DMS79 treated with DMSO at 0.1 percent for 48 hours (cell line): ENCODE measurements at places on chromosomes 1 and 21.
A peak's percentile ranks its signal among the peaks of the same experiment; 100 is the strongest.

DNA sequence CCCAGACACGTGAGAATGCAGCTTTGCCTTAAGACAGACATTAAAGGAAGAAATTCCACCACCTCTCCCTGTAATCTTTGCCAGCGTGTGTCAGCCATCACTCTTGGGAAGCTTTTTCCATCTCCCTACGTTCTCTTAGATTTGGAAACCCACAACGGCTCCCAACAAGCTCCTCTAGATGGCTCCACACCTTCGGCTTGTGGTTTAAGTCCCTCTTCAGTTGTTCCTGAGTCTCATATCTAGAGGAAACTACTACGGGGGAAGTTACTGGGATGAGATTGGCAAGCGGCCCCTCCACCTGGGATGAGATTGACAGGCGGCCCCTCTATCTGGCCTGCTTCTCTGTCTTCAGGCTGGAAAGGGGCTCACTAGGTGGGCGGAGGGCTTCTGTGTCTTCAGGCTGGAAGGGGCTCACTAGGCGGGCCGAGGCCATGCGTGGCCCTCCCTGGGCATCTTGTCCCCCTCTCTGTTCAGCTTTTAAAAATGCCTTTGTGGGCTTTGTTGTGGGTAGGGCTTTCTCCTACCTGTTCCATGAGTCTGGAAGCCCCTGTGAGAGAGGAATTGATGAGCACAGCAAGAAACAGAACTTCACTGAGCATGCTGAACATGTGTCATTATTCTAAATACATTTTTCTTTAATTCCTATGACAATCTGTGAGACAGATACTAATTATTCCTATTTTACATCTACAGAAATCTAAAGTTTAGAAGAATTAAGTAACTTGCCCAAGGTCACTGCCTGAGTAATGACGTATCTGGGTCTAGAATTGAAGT is 670.5 kb downstream of the KIF26B start:
- no peak for DNase-seq

DNA sequence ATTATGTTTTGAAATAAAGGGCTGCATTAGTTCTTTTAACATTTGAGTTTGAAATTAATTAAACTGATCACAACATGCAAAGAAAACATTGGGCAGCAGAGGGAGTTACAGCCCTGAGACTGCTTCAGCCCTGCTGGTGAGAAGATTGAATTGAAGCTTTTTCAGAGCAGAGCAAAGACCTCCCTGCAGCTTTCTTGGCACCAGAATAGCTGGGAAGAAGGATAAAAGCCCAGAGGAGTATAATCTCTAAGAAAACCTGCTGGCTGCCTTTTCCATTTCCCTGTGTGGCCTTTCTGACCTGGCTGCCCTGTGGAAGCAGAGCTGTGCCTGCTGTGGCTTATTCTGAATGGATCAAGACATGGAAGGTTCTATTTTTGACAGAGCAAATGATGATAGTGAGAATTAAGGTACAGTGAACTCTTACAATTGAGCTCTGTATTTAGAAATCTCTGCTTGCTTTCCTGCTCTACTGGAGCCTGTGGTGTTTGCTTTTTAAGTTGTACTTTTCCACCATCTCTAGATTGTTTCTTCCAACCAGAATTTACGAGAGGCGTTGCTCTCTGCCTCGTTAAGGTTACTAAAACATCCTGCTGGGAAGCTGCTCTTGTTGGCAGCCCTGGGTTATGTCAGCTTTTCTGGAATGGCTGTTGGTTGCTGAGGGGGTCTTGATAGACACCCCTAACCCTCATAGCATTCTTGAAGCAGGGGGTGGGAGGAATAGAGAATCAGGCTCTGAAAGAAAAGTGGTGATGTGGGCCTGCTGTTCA is 9.9 kb downstream of the SNRPE start:
- peak; percentile 45 for DNase-seq

DNA sequence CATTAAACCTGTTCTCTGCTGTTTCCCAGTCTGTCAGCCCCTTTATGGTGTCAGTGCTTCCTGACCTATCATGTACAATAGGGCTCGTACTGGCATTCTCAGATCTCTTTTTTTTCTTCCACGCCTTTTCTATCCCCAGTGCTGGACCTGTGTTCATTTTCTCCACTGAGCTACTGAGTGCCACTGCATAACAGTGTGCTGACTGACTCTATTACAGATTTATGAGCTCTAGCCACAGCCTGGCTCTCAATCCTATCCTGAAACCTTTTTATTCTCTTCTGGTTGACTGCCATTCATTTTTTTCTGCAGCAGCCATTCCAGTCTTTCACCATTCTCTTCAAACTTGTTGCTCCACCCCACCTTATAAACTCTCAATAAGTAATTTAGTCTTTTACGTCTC is 59.6 kb upstream of the MACF1 start:
- DNase-seq: no peak

- no peak for DNase-seq
These were observed 198.5 kb downstream of the PLA2G4A start for GRCh38 chr1:187027253-187027652.

DNA sequence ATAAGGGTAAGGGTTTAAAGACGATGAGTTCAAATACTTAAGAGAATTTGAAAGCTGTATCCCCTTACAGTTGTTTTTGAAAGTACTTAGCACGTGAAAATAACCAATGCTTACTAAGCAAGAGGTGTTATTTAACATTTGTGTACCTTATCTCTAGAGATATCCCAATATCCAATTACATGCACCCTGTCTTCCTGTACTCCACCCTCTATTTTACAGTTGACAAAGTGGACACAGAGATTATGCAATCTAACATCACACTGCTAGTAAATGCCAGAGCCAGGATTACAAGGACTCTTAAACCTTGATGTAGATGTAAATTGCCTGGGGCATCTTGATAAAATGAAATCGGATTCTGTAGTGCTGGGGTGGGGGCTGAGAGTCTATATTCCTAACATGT is 72.0 kb downstream of the GDAP2 start:
- peak; percentile 16 for DNase-seq

GRCh38 chr1:20723537-20724363 is 5.9 kb upstream of the KIF17 start:
- DNase-seq: no peak

- no peak for DNase-seq
These were observed 15.3 kb downstream of the VAV3 start for GRCh38 chr1:107949467-107950253.

DNA sequence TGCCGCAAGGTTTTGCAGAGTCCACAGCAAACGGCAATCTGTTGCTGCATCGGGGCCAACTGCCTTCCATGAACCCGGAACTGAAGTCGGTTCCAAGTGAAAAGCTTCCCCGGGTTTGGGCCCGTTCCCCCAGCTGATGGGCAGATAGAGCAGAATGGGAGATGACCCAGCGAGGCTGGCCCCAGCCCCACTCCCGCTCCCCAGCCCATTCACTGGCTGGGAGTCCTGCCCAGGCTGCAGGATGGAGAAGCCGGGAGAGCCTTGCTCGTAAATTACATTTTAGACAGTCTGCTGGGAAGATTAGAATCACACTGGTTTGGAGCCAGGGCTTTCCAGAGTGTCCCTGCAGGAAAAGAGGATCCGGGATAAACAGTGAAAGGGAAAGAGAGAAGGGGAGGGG is 31.6 kb upstream of the PAX7 start:
- no peak for DNase-seq

- no peak for DNase-seq
These were observed 7.1 kb upstream of the DIPK1A start for GRCh38 chr1:92968138-92969032.

DNA sequence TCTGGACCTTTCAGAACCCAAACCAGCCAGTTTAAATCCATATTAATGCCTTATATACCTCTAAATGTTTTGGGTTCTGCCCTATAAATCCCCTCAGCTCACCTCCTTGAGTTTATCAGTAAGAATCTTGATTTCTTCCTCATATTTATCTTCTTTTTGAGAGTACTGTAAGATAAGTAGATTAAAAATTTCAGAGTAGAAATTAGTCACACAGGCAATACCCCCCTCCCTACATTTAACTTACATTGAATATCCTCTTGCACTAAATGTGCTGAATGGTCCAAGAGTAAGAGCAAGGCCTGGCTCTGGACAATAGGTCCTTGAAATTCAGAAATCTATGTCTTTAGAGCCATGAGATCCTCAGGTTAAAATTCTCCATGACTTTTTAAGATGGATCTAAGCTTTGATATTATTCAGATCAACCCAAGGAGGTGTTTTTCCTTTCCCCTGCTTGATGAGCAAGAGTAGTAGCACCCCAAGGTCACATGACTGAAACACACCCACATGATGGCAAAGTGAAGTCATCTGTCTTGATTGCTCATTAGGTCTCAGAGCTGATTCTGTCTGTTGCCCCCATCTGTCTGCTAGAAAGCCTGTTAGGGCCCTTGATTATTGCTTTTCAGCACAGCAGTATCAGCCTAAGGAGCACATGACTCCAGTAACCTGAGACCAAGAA is 15.8 kb upstream of the NUP210L start:
- DNase-seq: no peak

DNA sequence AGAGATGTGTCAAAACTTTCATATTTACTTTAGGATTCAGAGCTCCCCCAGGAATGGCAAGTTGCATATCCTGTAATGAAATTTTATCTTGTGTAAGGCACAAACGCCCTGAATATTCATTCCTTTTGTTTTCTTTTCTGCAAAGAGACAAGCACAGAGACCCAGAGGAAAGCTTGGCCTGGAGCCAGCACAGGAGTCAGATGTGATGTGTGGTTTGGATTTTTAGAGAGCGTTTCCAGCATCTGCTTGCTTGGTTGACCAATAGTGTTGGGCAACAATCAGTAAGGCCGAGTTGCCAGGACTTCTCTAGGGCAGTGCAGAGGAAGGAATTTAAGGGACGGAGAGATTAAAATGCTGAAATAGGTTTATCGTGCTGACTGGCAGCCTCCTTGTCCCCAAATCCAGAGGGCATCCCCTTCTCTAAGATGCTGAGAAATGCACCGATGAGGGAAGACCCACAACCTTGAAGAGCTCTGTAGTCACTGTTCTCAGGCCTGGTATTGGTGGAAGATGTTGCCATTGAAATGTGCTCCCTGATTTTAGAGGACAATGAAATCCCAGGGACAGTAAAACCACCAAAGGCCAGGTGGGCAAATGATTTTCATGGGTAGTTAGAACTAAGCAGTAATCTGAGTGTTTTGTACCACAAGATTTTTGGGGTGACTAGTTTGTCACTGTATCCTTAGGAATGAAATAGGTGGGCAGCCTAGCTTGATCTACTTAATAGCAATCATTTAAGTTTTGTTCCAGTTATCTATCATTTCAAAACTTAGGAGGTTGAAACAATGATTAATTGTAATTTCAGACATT is 37.9 kb upstream of the RHOU start:
- peak; percentile 11 for DNase-seq

DNA sequence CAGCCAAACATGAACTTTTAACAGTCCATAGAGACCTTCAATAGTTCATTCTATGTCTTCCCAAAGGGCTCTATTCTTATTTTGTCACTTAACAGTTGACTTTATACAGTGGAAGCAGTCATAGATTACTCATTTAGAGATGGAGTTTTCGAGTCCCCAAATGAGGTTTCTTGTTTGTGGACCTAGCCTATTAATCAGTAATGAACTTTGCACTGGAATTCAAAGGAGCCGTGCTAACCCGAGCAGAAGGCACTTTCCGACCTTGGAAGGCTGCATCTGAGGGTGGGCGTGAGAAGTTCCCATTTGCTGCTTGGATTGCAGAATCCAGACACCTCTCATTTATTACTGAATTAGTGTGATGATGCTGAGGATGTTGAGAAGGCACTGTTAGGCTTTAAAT is 46.4 kb downstream of the TTC39A start:
- DNase-seq: no peak

DNA sequence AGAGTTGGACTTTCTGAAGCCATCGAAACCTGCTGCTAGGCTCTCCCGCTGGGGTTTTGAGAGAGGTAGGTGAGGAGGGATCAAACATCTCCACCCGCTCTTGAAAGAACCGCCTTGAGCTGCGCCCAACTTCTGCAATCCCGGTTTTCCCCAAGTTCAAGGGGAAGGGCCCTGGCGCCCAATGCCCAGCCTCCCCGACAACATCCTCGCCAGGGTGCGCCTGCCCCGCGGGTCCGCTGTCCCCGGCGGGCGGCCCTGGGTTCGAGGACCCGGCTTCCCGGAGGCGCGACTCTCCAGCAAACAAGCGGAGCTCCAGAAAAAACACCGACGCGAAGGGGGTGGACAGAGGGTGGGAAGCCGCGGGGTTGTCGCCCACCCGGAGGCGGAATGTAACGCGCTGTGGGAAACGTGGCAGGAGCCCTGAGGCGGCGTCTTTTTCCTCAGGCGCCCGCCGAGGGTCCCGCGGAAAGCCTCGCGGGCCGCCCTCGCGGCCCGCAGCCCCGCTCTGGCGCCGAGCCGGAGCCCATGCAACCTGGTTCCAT is 607 bp downstream of the BTG3 start:
- no peak for DNase-seq

GRCh38 chr1:21865943-21866706 is 54.1 kb downstream of the LDLRAD2 start:
- DNase-seq: no peak

DNA sequence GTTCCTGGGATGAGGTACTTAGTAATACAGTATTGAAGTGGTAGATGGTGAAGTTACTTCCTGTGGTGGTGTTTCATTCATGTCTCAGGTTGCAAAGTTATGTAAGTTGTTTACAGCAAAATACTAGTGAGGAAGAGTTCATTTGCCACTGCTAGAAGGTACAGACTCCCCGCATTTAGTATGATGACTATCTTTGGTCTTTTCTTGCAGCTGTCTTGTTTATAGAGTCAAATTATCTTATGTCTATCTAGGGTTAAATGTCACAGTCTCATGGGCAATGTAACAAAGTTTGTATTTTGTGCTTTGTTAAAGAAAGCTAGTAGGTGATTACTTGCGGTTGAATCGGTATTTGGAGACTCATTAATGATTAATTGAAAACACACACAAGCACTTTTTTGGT is 50.2 kb downstream of the LRRC8D start:
- no peak for DNase-seq

- no peak for DNase-seq
These were observed 237.6 kb downstream of the RYR2 start for GRCh38 chr1:237279629-237280028.

GRCh38 chr1:84202126-84202525 is 58.1 kb downstream of the PRKACB start:
- DNase-seq: no peak

DNA sequence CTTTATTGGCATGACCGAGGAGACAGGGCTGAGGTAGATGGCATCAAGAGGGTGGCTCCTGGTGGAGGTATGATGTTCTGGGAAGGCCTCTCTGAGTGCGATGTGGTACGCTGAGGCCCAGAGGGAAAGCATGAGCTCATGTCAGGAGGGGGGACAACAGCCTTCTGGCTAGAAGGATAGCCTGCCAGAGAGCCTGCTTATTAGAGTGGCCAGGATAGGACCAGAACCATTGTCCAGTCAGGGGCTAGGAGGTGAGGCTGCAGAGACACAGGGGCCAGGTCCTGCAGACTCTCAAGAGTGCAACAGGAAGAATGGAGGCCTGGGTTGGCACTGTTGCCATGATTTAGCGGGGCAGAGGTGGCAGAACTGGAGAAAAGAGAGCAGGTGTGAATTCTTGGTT is 7.3 kb downstream of the ADARB1 start:
- no peak for DNase-seq

- no peak for DNase-seq
These were observed 45.8 kb downstream of the DNAJC6 start for GRCh38 chr1:65355031-65355712.

- no peak for DNase-seq
These were observed 30.6 kb downstream of the MPZL1 start for GRCh38 chr1:167752219-167752985.
